Stimulated activated CD4-positive, alpha-beta T cell treated with anti-CD3 and anti-CD28 coated beads, TNF-alpha, amount 100 ng/mL, for 48 hours (primary cell): ENCODE measurements at places on chromosomes 12 and 14.

DNA sequence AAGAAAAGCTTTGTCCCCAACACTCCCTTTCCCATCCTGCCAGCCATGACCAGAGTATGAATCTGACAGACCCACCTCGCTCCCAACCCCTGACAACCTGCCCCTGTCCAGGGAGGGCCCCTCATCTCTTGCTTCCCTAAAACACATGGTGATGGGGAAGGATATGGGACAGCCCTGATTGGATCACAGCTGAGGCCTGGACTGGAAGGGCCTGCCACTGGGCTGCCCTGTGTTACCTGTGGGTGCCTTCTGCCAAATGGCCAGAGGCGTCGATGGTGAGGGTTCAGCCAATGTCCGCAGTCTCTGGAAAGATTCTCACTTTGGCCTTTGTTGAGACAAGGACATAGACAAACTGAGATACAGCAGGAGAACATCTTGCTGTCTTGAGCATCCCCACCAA lies 13.3 kb upstream of the RERG start:
- no peak for DNase-seq

GRCh38 chr14:44988694-44989093 lies 26.7 kb downstream of the TOGARAM1 start:
- no peak for DNase-seq

DNA sequence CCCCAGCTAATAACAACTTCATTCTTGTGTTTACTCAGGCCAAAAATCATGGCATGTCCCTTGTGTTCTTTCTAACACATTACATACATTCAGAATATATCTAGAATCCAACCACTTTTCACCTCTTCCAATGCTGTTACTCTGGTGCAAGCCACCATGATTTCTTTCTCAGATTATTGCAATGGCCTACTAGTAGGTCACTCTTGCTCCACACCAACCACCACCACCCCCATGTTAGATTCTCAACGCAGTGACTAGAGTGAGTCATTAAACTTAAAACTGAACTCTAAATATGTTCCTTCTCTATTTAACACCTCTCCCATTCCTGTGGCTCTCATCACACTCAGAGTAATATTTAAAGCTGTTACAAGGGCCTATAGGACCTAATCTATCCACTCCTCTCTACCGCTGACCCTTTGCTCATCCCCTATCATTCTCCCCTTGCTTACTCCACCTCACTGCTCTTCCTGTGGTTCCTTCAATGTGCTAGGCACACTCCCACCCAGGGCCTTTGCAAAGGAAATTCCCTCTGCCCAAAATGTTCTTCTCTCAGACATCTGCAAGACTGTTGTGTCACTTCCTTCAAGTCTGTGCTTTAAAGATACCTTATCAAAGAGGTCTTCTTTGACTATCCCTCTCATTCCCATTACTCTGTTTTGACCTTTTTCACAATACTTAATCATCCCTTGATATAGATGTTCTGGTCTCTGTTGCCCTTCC lies 6.6 kb downstream of the RTN1 start:
- no peak for DNase-seq

DNA sequence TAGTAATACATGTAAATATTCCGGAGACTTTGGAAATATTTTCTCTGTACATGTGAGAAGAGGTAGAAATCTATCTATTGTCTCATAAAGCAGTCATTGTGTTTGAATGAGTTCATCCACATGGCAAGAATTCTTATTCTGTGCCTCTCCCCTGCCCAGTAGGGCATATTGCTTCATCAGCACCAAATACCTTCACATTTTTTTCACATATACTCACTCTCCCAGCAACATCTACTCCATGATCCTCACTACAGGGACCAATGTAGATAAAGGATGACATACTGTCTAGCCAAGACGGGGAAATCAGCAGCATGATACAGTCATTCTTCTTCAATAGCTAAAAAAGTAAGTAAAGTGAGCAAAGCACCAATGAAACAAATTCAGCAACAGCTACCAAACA lies 1.3 kb upstream of the TAS2R14 start:
- DNase-seq: no peak

DNA sequence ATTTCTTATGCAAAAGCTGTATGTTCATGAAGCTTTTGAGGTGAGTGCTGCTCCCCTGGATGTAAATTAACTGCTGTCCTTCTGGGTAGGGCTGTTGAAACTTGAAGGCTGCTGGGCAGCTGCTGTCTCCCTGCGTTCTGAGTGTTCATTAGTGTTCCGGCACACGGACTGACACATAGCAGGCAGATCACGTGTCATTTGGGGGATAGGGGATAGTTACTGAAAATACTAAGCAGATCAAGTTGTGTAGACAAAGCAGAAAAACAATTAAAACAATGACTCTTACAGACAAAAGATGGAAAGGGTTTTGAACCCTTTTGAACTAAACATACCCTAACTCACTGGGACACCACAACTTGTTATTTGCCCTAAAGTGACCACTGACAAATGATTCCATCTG lies 82.5 kb downstream of the PRICKLE1 start:
- no peak for DNase-seq

DNA sequence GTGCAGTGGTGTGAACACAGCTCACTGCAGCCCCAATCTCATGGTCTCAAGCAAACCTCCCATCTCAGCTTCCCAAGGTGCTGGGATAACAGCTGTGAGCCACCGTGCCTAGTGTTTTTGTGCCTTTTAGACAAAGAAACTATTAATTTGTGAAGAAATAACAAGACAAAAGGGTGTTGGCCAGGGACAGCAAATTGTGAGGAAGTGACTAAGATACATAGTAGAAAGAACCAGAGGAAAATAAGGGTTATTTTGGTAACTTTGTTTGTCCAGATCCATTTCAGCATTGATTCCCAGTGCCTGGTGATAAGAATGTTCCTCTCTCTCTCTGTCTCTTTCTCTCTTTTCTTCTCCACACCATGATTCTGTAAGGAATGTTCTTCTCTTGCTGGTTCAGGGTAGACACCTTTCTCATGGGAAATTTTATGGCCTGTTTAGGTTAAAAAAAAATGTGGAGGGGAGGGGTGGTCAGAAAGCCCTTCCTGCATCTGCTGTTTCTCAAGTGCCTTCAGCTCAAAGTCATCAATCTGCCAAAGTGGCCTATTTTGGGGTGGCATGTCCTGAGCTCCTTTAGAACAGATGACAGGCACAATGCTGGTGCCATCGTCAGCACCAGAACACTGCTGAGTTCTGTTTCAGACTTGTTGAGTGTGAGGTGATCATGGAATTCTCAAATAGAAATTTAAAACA lies 184.4 kb upstream of the EEA1 start:
- no peak for DNase-seq

- DNase-seq: no peak
These were observed 127.2 kb downstream of the SLC15A5 start for GRCh38 chr12:16150276-16150675.

GRCh38 chr12:101038289-101038871 lies 171.7 kb downstream of the SLC5A8 start:
- no peak for DNase-seq

DNA sequence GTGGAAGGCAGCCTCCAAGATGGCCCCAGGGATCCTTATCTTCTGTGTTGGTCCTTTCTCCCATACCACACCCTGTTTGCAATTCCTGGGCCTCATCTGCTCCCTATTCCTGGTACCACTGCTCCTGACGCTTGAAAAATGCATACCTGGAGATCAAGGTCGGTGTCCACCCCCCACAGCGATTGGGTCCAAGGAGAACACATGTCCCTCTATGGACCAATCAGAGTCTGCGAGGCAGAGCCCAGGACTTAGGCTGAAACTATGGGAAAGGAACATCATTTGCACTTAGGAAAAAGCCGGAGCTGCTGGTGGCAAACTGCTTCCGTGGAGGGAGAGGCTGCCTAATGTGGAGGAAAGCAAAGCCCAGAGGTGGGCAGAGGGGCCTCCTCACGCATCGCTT lies 33.3 kb upstream of the ITPK1 start:
- no peak for DNase-seq

DNA sequence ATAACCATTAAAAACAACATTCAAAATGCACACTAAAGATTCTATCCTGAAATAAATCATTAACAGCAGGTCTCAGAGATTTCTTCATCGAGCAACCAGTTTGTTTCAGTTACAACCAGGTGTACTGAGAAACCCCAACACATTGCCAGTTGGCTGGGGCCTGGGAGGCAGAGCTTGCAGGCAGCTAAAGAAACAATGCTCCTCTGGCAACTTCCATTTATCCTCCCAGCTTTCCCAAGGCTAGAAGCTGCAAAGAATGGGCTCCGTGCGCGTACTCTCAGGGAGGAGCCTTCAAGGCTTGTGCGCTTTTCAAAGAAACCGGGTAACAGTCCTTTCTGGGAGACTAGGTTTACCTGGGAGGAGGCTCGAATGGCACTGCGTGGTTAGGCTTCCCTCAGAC lies 181.6 kb downstream of the MSRB3 start:
- DNase-seq: no peak

GRCh38 chr14:23362200-23362599 lies 2.8 kb downstream of the EFS start:
- DNase-seq: no peak

- DNase-seq: no peak
These were observed 25.0 kb upstream of the GSG1 start for GRCh38 chr12:13128291-13128965.

DNA sequence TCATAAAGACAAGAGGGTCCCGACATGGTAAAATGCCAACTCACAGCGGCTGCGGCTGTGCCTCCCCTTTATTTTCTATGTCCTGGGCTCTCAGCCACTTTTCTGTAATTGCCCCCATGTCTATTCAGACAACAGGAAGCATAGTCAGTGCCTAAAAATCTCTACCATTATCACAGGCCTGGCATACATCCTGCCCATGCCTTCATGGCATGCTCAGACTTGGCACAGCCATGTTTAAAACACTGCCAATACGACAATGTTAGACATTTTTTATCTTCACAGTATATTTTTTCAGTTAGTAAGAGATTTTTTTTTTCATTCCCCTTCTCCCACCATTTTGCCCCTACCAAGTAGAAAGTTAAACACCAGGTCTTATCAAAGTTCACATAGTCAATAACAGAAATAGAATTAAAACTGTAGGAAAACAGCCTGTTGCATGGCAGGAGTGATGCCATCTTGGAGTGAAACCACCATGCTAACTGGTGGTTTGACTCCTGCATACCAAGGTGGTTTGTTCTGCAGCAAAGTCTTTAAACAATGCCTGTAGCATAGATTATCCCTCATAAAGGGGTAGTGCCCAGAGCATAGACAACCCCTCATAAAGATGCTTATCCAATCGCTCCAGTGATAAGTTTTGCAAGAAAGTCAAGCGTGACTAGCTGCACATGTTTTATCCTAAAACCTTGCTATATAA lies 18.9 kb upstream of the CERS5 start:
- no peak for DNase-seq
